AG04450 (cell line): ENCODE measurements at places on chromosomes 4 and X.

DNA sequence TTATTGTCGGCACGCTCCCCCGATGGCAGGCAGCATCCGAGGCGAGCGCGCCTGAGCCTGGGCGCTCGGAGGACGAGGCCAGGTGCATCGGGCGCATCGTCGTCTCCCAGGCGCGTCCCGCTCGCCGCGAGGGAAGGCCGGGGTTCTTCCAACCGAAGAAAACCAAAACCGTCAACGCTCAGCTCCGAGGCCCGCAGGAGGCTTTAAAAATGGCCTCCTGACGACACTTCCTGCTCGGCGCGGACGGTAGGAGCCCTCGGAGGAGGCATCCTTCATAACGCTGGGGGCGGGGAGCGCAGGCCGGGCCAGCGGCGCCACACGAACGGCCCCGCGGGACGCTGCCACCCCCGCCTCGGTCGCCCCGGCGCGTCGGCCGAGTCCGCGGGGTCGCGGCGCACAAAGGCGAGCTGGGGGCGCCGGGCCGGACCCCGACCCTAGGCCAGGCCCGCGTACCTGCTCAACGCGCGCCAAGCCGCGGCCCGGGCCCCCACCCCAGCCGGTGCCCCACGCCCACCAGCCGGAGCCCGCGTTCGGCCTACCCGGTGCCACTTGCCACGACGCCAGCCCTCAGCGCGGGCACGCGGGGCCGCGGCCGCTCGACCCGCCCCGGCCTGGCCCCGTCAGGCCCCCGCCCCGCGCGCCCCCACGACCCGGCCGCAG lies 501 bp downstream of the ZNF518B start:
- no peak for DNase-seq

- DNase-seq: no peak
Observed at GRCh38 chrX:67614423-67614822, 70.6 kb downstream of the AR start.

- DNase-seq: no peak
Observed at GRCh38 chrX:134020910-134021309, 35.5 kb upstream of the GPC3 start.

DNA sequence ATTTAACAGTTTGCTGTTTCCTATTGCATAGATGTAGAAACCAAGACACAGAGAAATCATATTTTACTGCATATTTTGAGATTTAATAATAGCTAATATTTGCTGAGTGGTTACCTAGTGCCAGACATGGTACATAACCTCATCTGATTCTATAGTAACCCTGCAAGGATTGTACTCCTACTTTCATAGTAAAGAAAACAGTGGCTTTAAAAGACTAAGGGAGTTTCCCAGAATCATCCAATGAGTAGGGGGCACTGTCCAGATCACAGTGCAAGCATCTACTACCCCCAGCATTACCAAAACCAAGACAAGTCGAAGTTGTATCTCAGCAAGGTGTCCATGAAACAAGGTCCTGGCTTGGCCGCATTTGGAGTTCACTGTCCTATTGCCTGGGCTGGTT lies 224.5 kb upstream of the TENM3 start:
- no peak for DNase-seq

DNA sequence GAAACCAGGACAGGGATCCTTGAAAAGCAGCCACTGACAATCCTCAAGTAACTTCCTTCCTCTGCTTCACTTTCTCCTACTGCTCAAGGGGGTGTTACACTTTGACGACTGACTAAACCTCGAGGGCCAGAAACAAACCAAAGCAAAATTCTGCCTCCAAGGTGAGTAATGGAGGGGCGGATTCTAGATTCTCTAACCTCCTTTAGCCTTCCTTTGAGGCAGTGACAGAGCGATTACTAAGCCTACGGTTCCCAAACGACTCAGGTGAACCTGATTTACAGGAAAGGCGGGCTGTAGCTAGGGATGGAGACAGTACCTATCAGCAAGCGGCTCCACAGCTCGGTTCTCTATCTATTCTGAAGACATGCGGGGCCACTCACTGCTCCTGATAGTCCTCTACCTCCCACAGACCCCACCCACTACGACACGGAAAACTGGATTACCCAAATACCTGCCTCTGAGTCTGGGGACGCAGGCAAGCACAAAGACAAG lies 487 bp downstream of the TBCK start:
- no peak for DNase-seq

DNA sequence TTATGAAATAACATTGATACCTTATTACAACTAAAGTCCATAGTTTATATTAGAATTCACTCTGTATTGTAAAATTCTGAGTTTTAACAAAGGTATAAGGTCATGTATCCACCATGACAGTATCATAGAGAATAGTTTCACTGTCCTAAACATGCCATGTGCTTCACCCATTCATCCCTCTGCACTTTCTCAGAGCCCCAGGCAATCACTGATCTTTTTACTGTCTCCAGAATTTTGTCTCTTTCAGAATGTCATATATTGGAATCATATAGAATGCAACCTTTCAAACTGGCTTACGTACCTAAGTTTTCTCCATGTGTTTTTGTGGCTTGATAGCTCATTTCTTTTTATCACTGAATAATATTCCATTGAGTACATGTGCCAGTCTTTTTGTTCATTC lies 33.9 kb downstream of the SNCA start:
- no peak for DNase-seq

DNA sequence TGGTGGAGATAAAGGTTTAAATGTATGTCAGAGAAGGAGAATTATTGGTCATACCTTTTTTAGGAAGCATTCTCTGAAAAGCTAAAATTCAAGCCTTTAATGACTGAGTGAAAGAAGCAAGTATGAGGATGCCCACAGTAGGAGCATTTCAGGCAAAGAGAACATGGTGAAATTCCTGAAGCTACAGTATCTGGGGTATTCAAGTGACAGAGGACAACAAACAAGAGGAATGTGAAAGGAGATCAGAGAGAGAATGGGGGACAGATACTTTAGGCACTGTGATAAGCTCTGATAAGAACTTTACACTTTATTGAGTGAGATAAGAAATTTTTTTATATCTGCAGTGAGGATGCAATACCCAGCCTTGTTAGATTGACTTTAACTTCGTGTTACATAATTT lies 621.3 kb upstream of the AGA start:
- DNase-seq: no peak

- DNase-seq: no peak
Observed at GRCh38 chr4:174934360-174934759, 16.2 kb downstream of the ADAM29 start.

DNA sequence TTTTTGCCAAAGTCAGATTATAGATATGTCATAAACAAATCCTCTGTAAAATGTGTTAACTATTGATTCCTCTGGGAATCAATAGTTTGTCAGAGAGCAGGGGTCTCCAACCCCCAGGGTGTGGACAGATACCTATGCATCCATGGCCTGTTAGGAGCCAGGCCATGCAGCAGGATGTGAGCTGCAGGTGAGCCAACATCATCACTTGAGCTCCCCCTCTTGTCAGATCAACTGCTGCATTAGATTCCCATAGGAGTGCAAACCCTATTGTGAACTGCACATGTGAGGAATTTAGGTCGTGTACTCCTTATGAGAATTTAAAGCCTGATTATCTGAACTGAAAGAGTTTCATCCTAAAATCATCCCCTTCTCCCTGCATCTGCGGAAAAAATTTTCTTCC lies 1365.4 kb downstream of the ARAP2 start:
- DNase-seq: no peak

DNA sequence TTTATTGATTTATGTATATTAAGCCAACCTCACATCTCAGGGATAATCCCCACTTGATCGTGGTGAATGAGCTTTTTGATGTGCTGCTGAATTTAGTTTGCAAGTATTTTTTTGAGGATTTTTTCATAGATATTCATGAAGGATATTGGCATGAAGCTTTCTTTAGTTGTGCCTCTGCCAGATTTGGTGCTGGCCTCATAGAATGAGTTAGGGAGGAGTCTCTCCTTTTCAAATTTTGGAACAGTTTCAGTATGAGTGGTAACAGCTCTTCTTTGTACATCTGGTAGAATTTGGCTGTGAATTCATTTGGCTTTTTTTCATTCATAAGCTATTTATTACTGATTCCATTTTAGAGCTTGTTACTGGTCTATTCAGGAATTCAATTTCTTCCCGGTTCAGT lies 197.2 kb upstream of the NDST4 start:
- DNase-seq: no peak

DNA sequence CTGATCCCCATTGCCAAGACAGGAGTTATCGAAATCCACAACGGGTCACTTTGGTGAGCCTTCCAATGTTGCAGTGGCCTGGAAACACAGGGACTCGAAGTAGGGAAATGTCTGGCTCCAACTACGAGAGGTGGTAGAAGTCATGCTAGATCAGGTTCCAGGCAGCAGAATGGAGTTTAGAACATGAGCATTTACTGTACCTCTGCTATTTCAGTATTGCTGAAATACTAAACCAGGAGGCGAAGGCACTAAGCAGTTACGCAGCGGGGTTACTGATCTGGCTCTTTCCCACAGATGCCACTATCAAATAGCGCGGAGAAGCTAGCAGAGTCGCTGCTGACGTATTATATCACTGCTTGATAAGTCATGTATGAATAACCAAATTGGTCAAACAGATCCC lies 56.3 kb downstream of the PTCHD1 start:
- DNase-seq: no peak

- peak; percentile 43 for DNase-seq
Observed at GRCh38 chr4:86497980-86498862, 95.9 kb upstream of the PTPN13 start.

DNA sequence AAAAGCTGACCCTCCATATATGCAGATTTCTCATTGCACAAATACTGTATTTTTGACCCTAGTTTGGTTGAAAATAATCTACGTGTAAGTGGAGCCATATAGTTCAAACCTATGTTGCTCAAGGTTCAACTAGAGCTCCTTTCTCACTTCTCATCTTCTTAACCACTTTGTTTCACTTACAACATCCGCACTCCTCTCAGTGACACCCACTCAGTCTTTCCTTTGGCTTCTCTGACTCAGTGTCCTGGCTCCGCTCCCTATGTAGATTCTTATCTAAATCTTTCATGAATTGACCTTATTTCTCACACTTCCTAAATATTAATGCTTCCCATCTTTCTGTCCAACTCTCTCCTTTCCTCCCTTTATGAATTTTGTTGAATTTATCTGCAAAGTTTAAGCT lies 32.9 kb upstream of the DKK2 start:
- no peak for DNase-seq
